ENCODE measurements at places on chromosomes 16 and 17.

DNA sequence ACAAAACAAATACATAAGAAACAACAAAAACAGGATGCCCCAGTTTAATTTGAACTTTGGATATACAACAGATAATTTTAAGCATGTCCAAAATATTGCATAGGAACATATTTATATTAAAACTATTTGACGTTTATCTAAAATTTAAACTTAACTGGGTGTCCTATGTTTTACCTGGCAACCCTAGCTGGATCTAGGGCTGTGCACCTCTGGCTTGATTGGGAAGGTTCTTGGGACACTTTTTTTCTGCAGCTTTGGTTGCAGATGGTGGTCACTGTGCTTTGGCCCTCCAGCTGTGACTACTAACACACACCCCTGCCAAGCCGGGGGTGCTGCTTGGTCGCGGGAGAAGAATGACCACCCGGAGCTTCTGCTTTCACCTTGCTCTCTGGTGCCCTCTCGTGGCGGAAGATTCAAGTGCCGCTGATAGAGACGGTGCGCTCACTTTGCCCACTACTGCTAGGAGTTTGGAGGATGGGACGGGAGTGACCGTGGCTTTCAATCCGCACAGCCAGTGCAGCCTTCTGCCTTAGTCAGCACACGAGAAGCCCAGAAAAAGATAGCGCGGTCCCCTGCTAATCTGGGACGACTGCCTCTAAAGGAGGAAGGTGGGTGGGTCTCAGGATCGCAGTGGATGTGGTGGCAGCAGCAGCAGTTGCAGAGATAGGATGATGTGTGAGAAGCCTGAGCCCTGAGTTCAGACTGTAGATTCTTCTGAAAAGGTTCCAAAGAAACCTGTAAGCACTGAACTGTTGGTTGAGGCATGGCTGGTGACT lies 6.7 kb downstream of the SPACA3 start:
- ATAC-seq: peak; percentile 57

DNA sequence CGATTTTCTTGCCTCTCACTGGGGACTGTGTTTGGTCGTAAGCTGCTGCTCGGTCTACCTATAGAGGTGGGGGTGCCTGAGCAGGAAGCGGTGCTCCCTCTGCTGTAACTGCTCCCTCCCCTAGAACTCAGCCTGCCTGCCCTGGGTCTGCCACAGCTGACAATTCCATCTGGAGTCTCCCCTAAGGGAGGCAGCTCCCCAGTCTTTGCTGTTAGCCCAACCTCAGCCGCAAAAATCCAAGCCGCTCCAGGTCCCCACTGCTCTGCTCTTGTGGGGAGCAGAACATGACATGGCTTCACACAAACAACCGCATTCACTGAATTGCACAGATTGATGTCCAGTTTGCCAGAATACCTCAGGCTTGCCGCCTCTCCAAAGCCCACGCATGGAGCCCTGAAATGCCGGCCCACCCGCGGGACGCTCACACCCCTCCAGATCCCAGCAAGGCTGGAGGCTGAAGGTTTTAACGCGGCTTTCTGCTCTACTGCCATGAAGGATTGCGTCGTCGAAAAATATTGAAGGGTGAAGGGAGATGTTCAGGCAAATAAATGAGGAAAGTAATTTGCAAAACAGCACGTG lies 221.5 kb upstream of the FOXF1 start:
- no peak for ATAC-seq

- ATAC-seq: peak; percentile 2
Observed at GRCh38 chr16:27311897-27312303, 1.9 kb upstream of the IL4R start.

GRCh38 chr16:52592778-52593177 lies 45.8 kb upstream of the TOX3 start:
- no peak for ATAC-seq
